ENCODE measurements at places on chromosomes 16 and 17.
A peak's percentile ranks its signal among the peaks of the same experiment; 100 is the strongest.

GRCh38 chr16:51184702-51185433, 33.8 kb upstream of the SALL1 start:
- DNase-seq: no peak

GRCh38 chr17:17832032-17832363, 4.8 kb downstream of the SREBF1 start:
- no peak for DNase-seq

- no peak for DNase-seq
Measured at GRCh38 chr16:57744642-57744903, 9.0 kb downstream of the KATNB1 start.

DNA sequence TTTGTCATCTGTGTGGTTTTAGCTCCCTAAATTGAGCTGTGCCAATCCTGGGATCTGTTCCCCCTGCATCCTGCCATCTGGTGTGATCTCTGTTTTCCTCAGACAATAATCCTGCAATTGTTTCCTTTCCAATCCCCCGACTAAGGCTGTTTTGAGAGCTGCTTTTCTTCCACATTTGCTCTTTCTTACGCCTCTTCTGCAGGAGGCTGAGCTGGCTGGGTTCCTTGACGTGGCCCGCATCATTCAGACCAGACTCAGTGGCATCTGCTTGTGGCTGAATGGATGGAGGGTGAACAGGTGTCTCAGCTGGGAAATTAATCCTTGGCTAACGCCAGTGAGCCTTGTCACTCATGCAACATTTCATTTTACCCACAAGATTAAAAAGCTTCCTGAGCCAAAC, 9.8 kb upstream of the MED9 start:
- DNase-seq: no peak

DNA sequence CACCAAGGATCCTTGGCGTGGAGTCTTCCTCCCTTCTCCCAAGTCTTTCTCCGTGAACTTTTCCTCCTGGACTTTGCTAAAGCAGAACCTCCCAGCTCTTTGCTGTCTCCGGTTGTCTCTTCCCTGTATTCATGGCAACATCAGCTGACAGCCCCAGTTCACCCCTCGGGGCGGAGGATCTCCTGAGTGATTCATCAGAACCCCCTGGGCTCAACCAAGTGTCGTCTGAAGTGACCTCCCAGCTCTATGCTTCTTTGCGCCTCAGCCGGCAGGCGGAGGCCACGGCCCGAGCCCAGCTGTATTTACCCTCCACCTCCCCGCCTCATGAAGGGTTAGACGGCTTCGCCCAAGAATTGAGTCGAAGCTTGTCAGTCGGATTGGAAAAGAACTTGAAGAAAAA, 943 bp downstream of the CNTROB start:
- peak; percentile 73 for DNase-seq

GRCh38 chr17:75736173-75736835, 15.0 kb downstream of the ITGB4 start:
- no peak for DNase-seq

DNA sequence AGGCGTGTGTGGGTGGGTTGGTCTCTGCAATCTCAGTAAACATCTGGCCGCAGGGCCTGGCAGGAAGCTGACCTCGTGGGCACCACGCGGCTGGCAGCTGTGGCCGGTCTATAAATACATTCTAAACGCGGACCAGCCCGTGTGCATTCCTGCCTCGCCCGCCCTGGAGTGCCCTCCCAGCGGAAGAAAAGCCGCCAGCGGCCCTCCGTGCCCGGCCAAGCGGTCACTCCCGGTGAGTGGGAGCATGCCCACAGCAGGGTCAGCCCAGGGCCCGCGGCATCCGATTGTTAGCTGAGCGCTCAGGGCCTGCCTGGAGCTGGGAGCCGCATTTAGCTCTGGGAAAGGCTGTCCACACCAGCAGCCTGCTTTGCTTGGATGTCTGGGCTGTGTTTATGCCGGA, 10.3 kb downstream of the ZNF469 start:
- no peak for DNase-seq

DNA sequence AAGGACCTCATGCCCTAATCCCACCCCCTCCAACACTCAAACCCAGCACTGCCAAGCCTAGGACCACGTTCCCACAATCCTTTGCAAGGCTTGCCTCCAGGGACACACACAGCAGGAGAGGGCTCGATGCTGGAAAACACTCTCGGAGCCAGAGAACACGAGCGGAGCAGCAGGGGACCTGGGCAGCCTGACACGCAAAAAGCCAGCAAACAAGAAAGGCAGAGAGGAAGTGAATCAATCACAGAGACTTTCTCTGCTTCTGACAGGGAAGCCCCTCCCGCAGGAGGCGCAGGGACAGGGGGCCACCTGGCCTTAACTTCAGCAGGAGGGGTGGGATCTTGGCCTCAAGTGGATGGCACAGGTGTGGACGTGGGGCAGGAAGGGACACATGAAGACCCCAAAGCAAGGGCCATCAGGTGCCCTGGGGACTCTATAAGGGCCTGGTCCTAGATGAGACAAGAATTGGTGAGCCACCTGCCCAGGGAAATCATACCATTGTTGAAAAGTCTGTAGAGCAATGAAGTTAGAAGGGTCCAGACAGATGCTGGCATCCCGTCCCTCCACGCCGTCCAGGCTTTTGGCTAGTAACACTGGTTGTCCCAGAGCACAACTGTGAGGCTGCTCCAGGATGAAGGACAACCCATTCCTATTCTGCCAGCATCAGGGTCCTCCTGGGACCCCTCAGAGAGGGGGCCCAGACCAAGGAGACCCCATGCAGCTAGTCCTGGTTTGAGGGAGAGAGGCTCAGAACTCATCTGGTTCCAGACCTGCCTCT, 2.2 kb downstream of the SDK2 start:
- peak; percentile 53 for DNase-seq

- DNase-seq: no peak
Measured at GRCh38 chr17:81631482-81631881, 5.4 kb downstream of the NPLOC4 start.

- DNase-seq: no peak
Measured at GRCh38 chr16:28984619-28985135, at the start of gene LAT. TSS of gene LAT (plus strand) at chr16:28985052. CDS start at chr16:28985418, 366 bp downstream.

- no peak for DNase-seq
Measured at GRCh38 chr16:49603956-49604355, 230.4 kb downstream of the C16orf78 start.

GRCh38 chr16:9647981-9648701, 534.1 kb downstream of the GRIN2A start:
- DNase-seq: peak; percentile 28

GRCh38 chr17:74567397-74567796, at the start of gene CD300H:
TSS of gene CD300H (minus strand) at chr17:74567509.
- no peak for DNase-seq

DNA sequence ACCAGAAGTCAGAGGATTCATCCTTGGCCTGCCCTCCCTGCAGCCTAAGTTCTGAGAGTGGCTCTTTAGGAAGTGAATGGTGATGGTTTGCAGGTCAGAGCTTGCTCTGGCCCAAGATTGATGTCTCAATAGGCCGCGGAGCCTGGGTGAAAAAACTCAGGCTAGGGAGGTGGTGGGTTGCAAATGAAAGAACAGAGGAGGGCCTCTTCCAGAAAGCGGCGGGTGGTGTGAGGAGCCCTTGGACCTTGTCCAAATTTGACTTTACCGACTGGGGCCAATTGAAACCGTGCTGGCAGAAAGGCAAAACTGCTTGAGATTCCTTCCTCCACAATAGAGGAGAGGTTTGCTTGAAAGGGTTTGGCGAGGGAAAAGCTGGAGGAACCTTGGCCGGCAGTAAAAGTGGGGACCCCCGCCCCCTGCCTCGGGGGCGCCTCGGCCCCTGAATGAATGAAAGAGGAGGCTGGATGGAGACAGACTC, 331.3 kb downstream of the SEC14L1 start:
- peak; percentile 91 for DNase-seq

- peak; percentile 23 for DNase-seq
Measured at GRCh38 chr16:1615761-1616160, 3.6 kb downstream of the CRAMP1 start.

GRCh38 chr16:3514621-3515020, 13.8 kb downstream of the CLUAP1 start:
- DNase-seq: peak; percentile 25

GRCh38 chr16:50311891-50312501, 45.6 kb downstream of the ADCY7 start:
- no peak for DNase-seq

DNA sequence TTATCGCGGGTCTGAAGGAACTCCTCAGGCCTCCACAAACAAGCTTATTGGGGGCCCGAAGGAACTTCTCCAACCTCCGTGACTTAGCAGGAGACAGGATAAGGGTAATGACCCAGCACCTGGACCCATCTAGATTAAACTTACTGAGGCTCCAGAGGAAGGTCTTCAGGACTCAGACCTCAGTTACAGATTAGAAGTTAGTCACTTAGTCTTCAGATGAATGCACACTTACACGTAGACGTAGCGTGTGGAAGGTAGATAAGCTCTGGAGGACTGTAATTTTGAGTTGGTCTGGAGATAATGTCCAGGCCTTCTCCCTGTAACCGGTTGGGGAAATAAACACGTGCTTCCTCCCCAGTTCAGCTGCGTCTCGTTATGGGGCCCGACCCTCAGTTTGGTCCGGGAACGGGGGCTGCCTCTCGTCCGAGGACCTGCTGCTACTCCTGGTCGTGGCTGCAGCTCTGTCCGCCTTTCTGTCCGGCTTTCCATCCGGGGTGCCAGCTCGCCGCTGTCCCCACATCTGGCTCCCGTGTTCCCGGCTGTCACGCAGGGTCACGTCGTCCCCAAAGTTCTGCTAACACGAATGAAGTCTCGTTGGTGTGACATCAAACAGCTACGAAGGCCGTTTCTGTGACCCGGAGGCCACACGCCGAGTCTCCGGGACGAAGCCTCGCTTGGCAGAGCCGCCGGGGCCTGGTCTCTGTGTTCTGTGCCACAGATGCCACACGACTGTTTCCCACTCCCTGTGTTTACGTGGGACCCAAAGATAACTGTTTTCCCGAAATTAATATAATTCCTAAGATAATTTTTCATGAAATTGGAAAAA, 11.8 kb upstream of the SECTM1 start:
- no peak for DNase-seq

DNA sequence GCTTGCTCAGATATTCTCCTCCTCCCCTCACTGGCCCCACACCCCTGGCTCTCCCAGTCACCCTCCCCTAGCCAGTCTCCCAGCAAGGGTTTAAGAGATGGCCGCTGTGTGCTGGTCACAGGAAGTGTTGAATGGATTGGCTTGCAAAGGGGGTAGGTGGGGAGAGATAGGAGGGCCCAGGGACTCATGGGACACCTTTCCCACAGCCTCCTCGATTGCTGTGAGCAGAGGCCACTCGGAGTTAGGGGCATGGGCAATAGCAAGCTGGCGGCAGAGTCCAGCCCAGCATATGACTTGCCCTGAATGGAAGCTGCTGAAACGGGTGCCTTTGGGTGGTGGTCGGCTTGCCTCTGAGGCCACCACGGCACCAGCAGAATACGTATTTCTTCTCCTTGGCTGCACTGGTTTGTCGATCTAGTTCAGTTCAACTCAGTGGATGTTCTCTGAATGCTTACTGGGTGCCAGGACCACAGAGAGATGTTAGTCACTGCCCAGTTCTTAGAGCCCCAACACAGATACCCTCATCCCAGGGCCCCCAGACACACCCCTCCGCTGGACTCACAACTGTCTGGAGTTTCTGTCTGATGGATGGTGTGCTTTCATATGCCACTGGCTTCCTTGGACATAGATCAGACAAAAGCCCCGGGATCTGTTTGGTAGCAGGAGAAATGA, 6.0 kb downstream of the WFIKKN2 start:
- no peak for DNase-seq

DNA sequence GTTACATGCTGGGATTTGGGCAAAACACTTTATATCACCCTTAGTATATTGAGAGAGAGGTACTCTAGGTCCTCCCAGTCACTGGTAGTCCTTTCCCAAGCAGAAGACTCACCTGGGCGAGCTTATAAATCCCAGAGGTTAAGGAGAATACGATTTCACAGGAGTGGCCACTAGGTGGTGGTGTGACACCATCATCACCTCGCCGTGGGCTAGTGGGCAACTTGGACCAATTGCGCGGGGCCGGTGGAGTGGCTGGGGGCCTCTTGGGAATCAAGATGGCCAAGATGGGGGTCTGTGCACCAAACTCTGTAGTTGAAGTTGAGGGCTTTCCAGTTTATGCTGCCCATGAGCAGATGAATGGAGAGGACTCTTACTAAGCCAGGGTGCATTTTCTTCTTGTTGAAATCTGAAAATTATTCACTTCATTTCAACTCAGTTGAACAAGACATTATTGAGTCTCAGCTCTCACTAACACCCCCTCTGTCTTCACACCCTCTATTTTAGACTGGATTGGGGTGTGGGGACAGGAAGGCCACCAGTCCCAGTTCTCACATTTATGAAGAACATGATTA, 38.2 kb upstream of the PIRT start:
- DNase-seq: peak; percentile 24

DNA sequence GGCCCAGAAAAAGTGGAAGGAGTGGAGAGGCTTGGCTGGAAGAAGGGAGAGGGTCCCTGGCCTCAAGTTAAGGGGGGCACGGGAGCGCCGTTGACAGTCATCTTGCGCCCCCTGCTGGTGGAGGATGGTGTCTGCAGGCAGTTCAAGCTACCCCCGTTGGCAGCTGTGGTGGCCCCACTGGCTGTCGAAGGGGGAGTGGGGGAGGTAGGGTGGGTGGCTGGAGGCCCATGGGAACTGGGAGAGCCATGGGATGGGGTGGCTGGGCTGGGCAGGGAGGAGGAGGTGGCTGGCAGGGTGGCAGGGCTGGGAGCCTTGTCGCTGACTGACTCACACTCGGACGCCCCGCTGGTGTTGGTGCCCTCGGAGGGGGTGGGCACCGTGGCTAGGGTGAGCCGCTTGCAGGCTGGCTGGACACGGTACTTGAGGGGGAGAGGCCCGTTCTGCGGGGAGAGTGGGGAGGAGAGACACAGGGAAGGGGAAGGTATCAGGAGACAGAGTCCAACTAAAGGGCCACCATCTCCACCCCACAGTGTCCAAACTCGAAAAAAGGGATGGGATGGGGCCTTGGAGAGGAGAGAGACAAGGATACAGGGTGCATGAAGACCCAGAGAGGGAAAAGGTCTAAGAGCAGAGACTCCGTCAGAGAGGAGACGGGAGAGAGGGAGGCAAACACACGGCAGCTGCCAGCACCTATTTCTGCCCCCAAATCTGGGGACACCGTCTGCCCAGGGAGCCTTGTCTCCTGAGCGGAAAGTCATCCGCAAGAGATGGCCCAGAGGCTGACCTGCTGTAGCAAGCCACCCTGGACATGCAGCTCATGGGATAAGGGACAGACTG, 5.2 kb downstream of the CISD3 start:
- peak; percentile 50 for DNase-seq

DNA sequence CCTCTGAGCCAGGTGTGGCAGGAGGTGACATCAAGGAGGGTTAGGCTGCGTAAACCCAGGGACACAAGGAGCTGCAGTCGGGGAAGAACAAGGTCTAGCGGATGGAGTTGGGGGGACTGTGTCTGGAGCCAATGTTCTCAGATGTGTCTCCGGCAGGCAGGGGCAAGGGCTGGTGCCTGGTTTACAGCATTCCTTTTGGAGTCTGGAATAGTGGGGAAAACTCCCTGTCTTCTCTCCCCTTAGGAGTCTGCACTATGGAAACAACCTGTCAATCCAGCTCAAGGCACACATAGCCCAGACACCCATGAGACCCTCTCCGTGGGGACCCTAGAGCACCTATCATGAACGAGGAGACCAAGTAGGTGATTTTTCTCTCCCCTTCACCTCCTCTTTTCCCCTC, 27.5 kb downstream of the NLRC5 start:
- no peak for DNase-seq
